ENCODE measurements at places on chromosomes 16 and 17.
A peak's percentile ranks its signal among the peaks of the same experiment; 100 is the strongest.

- no peak for DNase-seq
Measured at GRCh38 chr16:69323415-69323814, 7.0 kb downstream of the PDF start.

DNA sequence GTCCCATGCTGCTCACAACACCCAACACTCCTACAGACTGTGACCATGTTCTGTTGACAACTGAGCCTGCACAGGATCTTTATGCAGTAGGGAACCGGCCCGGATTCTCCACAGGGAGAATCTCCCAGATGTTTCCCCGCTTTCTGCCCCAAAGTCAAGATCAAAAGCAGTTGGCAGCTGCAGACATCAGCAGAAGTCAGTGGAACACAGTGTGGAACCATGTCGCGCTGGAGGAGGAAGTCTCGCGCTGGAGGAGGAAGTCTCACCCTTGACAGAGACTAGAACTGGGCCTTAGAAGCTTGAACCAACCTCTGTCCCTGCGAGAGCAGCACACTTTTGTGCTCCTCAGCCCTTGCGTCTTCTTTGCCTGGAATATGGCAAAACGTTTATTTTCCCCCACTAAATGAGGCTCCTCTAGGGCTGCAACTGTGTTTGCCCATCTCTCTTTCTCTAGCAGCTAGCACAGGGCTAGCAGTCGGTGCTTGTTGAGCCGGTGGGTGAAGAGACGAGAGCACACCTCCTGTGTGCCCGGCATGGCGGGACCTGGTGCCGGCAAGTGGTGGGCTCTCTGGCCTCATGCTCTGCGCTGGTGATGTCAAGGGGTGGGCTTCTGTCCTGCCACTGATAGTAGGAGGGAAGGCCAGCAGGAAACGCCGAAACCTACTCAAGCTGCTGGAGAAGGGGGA lies 2.1 kb upstream of the MRC2 start:
- DNase-seq, result no peak

- no peak for DNase-seq
Measured at GRCh38 chr17:77282524-77283515, 142.1 kb downstream of the SEC14L1 start.

DNA sequence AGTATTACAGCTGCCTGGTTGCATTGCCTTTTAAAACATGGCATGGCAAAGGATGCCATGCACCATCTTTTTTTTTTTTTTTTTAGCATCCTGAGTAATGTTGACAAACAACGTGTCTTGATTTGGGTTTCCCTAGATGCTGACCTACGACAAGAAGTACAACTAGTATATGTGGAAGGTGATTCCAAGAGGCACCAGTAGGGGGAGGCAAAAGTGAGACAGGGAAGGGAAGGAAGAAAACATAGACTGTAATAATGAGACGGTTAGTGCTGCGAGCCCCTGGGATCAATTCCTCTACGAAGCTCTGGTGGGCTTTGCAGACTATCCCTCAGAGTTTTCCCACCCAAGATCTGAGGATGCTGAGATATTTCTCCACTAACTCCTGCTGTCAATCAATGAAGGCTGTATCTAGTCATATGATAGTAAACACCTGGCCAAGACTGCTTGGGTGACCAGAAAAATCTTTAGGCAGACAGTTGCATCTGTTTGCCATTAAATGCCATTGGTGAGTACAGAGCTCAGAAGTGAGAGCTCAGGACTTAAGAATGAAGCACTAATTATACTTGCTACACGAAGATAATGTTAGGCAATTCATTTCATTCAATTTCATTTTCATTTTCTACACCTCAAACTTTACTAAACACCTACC lies 458.6 kb upstream of the GOT2 start:
- peak; percentile 4 for DNase-seq

- DNase-seq, result no peak
Measured at GRCh38 chr16:4803401-4803844, 990 bp upstream of the ROGDI start.

DNA sequence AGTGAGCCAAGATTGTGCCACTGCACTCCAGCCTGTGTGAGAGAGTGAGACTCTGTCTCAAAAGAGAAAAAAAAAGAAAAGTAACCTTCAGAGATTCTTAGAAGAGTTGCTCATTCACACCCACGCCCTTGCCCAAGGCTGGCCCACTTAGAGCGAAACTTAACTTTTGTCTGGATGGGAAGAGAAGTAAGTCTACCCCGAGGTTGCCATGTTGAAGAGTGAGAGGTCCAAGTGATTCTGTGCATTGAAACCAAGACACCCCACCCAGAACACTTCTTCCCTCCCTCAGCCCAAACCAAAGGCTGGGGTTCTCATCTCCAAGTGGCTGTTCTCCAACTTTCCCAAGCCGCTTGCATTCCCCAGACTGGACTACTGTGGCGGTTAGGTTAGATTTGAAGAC lies 2.4 kb upstream of the CISD3 start:
- peak; percentile 65 for DNase-seq

DNA sequence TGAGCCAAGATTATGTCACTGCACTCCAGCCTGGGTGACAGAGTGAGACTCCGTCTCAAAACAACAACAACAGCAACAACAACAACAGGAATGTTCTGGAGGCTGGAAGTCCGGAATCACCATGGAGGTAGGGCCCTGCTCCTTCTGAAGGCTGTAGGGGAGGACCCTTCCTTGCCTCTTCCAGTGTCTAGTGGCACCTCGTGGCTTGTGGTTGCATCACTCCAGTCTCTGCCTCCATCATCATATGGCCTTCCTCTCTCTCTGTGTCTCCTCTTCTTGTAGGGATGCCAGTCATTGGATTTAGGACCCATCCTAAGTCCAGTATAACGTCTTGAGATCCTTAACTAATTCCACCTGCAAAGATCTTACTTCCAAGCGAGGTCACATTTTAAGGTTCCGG lies 14.0 kb downstream of the NAGPA start:
- DNase-seq, result no peak

GRCh38 chr16:22618842-22619241 lies 108.2 kb downstream of the NPIPB5 start:
- no peak for DNase-seq

- DNase-seq, result no peak
Measured at GRCh38 chr16:20191566-20191965, 117.9 kb upstream of the GPR139 start.

GRCh38 chr17:17041571-17042383 lies 480 bp upstream of the MPRIP start:
- DNase-seq, result peak; percentile 97

- no peak for DNase-seq
Measured at GRCh38 chr17:78398390-78398789, 19.9 kb downstream of the PGS1 start.

DNA sequence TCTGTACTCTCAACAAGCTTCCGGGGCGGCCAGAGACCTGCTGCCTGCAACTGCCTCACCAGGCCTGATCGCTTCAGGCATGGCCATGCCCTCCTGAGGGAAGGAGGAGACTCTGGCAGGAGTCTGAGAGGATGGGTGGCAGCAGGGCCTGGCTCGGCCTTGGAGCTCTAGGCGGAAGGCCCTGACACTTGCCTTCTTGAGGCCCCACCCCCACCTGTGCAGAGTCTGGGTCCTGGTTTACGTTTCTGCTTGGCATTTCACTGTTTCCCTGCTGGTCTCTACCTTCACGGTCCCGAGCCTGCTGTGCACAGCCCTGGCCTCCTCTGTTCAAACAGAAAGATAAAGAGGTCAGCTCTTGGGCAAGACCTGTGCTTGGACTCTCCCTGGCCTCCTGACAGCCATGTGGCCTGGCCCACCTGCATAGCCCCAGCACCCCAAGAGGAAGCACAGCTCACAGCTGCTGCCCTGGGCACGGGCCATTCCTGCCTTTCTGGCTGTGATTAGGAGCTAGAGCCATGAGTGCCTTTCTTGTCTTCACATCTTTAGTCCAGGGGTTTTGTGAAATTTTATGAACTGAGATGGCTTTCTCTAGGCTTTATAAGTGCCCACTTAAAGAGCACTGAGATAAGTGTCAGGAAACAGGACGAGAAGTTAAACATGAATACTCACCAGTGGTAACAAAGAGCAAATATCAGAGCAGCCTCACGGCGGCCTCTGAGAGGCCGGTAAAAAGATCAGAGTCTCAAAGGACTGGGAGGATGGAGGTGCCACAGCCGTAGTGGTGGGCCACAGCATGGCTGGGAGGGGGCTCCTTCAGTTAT lies 25.6 kb upstream of the MTSS2 start:
- DNase-seq, result no peak

- peak; percentile 11 for DNase-seq
Measured at GRCh38 chr17:32141258-32141657, 1.0 kb upstream of the RHOT1 start.

GRCh38 chr17:9684955-9685621 lies 39.8 kb downstream of the USP43 start:
- no peak for DNase-seq

- DNase-seq, result no peak
Measured at GRCh38 chr17:12667299-12667958, 1.7 kb downstream of the MYOCD start.

- DNase-seq, result no peak
Measured at GRCh38 chr16:52283584-52284375, 263.2 kb downstream of the TOX3 start.

DNA sequence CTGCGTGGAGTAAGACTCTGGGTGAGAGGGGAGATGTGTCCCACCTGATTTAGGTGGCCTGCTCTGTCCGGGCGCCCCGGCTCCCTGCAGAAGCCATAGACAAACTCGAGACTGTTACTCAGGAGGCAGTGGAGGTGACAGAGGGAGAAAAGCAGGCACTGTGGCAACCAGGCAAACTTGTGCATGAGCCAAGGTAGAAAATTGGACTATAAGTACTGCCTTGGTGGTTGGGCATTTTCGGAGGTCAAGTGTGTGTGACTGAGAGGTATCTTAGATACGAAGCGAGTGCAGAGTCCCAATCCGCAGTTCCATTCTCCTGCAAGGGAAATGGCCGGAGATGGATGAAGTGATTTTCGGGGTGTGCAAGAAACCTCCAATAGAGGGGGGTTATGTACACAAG lies 27.1 kb upstream of the SPACA3 start:
- no peak for DNase-seq

- DNase-seq, result no peak
Measured at GRCh38 chr16:19853742-19854542, 30.7 kb downstream of the GPRC5B start.

DNA sequence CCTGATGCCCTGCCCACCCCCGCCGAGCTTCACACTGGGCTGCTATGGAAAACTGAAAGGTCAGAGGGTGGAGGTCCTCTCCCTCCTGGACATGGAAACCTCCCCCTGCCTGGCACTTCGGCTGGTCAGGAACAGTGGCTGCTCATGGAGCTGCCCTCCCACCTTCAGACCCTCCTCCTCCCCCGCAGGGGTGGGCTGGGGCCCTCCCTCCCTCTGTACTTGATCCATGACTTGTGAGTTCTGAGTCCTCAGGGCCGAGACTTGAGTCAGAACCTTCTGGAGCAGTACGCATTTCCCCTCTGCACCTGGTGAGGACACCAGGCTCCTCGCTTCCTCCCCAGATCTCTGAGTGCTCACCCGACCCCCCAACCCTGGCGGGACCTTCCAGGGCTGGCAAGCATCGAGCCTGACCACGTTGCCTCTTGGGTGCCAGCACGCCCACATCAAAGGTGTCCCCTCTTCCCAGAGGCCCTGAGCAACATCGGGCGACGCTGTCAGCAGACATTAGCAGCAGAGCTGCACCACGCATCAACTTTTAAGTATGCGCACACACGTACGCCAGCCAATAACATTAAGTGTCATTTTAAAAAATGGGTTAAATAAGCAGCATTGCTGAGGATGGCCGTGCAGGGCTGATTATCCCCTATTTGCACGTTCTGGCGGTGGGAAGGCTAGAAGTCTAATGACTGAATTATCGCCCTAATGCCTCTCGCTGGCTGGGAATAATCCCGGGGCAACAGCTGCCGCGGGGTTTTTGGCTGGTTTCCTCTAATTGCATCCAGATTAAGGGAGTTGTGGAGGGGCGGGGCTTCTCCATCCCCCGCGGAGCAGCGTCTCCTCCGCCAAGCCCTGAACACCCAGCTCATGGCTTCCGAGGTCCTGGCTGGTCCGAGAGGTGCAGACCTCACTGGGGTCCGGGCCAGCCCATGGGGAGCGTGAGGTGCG lies 98.0 kb downstream of the TBC1D16 start:
- no peak for DNase-seq

GRCh38 chr16:49350265-49351095 lies 23.1 kb upstream of the C16orf78 start:
- peak; percentile 11 for DNase-seq

DNA sequence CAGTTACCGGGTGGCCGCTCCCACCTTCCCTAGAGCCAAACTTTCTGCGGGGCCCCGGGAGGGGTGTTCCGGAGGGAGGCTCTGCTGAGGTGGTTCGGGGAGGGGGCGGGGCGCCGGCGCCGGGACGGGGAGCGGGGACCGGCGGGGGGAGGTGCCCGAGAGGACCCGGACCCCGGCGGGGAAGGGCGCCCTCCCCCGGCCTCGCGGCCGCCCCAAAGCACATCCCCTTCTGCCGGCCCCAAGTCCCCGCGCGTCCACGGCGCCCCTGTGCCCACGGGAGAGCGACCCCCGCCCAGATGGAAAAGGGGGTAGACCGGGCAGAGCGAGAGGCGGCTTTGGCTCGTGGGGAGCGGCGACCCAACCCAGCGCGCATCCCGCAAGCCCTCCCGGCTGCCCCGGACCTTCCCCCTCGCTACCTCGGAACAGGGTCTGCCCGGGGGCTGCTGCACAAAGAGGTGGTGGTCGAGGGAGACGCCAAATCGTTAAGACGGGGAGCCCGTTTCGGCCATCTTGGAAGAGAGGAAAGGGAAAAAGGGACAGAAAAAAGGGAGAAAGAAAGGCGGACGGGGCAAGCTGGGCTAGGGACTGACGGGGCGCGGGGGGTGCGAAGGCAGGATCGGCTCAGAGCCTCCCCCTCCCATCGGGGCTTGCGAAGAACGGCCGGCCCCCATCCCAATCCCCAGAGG lies 530 bp downstream of the PCGF2 start:
- DNase-seq, result no peak

Data from CD4-positive, alpha-beta T cell treated with Interleukin-12 subunit alpha and Interleukin-12 subunit beta, for 1 hour (primary cell).